Hematopoietic multipotent progenitor cell treated with erythropoietin and hydrocortisone succinate and interleukin-3 and kit ligand, for 8 days (in vitro differentiated cells): ENCODE measurements at places on chromosomes 1 and 21.

GRCh38 chr1:36658838-36659237 lies 176.1 kb upstream of the CSF3R start:
- no peak for DNase-seq

- no peak for DNase-seq
Measured at GRCh38 chr1:156400191-156400935, 31.4 kb downstream of the RHBG start.

- no peak for DNase-seq
Measured at GRCh38 chr1:205926213-205926612, 17.0 kb downstream of the SLC26A9 start.

DNA sequence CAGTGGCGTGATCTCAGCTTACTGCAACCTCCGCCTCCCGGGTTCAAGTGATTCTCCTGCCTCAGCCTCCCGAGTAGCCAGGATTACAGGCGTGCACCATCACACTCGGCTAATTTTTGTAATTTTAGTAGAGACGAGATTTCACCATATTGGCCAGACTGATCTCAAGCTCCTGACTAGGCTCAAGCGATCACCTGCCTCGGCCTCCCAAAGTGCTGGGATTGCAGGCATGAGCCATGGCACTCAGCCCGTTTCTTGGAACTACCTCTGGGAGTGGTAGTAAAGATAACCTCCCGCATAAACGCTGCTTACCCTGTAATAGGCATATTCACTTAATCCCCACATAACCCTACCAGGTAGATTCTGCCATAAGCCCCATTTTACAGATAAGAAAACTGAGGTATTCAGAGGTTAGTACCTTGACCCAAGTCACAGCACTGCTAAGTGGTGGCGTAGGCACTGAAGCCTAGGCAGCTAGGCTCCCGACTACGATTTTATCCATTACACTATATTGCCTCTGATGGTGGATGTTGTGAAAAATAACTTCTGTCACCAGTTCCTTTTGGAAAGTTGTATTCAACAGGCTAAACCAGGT lies 143.8 kb downstream of the SDCCAG8 start:
- no peak for DNase-seq

DNA sequence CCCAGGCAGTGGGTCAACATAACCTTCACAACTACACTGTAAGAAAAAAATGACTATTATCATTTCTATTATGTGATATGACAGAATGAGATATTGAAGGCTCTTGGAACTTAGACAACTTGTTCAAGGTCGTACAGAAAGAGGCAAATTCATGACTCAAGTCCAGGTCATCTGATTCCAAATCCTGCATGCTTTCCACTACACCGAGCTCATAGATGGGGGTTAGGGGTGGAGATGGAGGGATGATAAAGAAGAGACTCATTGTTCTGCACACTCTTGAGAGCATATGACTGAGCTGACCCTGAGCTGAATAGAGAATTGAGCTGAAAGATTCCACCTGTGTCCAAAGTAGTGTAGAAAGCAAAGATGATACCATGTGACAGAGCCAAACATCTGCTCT lies 2.8 kb downstream of the FCRL6 start:
- no peak for DNase-seq

- DNase-seq = no peak
Measured at GRCh38 chr1:234897390-234897749, 231.3 kb downstream of the TOMM20 start.

DNA sequence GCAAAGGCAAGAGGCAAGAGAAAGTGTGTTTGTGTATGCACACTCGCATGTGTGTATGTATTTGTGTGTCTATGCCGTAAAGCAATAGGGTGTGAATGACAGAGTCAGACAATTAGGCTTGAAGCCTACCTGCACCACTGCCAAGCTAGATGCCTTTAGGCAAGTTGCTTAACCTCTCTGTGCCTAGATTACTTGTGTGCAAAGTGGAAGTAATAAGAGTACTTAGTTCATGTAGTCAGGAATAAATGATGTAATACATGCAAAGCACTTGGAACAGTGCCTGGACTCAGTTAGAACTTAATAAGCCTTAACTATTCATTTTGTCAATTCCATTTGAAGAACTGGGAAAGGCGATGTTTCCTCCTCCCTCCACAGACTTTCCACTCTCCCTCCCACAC lies 31.7 kb downstream of the LAMB3 start:
- DNase-seq = no peak

- no peak for DNase-seq
Measured at GRCh38 chr1:240217403-240217802, 125.7 kb downstream of the FMN2 start.

- no peak for DNase-seq
Measured at GRCh38 chr1:212990276-212990675, 25.4 kb downstream of the ANGEL2 start.

DNA sequence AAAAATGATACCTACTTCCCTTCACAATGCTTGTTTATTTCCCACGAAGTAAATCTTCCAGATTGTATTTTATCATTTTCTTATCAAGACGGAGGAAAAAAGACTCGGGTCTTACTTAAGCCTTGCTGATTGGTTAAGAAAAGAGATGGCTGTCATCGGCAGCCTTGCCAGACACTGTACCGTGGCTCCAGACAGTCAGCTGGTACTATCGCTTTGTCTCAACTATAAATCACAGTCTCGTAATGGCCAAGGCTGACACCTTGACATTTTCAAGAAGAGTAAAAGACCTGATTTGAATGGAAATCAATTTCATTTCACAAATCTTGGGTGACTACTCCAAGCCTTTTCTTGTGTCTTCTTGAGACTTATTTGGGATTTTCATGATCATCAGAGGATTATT lies 868.0 kb downstream of the USP25 start:
- DNase-seq = no peak

DNA sequence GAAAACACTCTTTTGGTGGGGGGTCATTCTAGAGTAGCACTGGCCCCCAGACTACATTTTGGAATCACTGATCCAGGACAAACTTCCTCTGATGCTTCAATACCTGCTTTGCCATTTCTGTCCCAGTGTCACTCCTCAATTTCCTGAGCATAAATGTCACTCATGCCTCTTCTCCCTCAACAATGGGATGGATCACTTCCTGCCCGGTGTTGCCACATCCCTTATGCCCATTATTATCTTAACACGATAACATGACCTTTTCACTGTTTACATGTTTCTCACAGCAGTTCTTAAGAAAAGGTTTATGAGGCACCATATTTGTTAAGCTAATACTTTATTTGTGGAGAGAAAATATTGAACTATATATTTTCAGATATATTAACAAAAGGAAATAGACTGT lies 3.9 kb upstream of the ITLN1 start:
- no peak for DNase-seq

GRCh38 chr21:25188677-25189079 lies 418.6 kb downstream of the MRPL39 start:
- no peak for DNase-seq

DNA sequence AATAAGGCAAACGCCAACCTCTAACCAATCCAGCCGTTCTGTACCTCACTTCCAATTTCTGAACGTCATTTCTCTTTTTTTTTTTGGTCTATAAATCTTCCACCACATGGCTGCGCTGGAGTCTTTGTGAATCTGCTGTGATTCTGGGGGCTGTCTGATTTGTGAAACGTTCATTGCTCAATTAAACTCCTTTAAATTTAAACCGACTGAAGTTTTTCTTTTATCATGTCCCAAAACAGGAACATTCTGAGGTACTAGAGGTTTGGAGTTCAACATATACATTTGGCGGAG lies 65.5 kb upstream of the BACH1 start:
- peak; percentile 42 for DNase-seq

DNA sequence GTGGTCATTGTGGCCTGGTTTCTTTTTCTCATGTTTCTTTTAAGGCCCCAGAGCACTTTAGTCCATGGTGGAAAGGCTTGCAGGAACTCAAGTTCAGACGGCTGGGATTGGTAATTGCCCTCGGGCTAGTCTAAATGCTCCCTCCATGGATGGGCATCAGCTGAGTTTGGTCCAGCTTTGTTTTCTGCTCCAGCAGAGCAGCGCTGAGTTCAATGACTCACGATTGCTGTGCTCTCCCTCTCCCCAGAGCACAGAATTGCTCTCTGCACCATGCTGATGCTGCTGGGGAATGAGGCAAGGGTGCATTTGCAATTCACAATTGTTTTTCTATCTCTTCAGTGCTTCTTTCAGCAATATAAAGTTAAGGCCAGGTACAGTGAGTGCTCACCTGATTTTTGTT lies 1.8 kb upstream of the OR2T6 start:
- DNase-seq = no peak

DNA sequence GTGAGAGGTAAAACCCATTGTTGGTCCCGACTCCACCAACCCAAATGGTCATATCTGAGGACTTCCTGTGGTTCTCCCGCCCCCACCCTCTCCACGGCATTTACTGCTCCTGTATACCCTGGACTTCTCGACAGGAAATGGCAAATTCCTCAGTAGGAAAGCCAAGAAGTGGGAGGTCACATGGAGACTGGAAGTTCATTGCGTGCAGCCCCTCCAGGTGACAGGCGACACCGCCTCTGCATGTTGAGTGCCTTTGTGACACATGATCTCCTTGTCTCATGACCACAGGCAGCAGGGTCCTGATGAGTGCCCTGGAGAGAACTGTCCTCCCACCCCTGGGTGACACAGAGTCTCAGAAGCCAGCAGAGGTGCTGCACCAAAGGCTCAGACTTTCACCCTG lies 24.2 kb downstream of the ERG start:
- DNase-seq = no peak

DNA sequence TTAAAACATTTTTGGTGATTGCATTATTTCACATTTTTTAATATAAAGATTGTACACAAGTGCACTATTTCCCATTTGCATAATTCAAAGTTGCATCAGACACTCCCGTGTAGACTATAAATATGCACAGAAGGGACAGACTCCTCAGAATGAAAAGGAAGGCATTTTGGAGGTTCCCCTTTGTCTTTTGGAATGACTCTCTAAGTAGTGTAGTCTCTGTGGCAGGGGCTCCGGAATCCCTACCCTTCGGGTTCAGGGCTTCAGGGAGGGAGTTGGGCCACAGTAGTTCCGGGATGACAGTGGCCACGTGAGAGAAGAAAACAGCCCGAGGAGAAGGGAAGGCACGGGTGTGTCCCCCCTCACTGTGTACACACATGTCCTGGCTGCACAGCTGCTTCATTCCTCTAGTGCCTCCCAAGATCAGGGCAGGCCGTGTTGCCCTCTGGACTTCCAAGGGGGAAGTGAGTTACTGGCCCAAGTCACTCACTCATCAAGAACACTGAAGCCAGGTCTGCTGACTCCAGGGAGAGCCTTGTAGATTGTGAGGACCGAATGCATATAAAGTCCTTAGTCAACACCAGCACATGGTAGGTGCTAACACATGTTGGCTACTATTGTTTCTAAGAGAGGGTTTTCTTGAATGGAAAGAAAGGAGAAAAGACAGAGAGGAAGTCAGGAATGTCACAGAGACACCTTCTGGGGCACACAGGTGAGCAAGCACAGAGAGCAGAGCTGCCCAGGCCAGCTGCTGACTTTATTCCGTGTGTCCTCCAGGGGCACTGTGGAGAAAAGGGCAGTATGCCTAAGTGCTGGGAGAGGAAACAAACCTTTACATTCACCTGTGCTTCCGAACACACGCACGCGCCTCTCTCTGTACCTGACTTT lies 39.8 kb downstream of the LHX4 start:
- no peak for DNase-seq

DNA sequence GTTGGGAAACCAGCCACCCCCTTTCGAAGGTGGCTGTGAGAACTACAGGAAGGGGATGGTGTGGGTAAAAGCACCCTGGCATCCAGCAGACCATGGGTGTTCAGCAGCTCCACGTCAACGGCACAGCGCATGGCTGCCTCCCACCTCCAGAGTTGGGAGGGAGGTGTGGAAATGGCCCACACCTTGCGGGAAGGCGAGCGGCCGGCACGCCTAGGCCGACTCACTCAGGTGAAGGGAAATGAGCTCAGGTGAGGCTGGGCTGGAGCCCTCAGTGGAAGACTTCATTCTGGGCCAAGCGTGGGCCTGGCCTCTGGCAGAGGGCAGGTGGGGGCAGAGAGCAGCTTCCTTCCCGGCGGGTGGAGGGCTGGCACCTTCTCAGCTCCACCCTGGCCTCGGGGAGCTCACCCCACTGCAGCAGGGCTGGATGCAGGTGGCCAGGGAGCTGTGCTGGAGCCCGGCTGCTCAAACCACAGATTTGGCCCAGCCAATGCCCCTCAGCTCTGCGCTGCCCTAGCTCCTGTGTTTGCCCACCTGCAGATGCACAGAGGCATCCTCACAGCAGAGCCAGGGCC lies 24.8 kb upstream of the ALDH4A1 start:
- DNase-seq = no peak

GRCh38 chr21:38989745-38990423 lies 184.2 kb downstream of the ETS2 start:
- peak; percentile 78 for DNase-seq

- peak; percentile 73 for DNase-seq
Measured at GRCh38 chr1:28510273-28510969, 4.6 kb downstream of the RCC1 start.

DNA sequence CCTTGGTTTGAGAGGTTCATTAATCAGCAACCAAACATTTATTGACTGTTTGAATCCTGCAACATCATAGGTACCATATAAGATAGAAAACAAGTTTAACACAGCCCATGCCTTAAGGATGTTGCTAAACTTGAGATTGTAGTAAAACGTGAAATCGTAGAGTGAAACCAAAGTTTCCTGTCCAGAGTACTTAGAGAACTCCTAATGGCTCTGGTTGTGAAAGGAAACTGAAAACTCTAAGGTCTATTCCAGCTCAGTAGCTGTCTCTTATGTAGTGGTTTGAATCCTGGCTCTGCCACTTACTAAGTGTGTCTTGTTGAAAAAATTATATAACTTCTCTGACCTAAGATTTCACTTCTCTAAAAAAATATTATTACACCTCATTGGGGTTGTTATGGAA lies 310.9 kb downstream of the NTNG1 start:
- no peak for DNase-seq

DNA sequence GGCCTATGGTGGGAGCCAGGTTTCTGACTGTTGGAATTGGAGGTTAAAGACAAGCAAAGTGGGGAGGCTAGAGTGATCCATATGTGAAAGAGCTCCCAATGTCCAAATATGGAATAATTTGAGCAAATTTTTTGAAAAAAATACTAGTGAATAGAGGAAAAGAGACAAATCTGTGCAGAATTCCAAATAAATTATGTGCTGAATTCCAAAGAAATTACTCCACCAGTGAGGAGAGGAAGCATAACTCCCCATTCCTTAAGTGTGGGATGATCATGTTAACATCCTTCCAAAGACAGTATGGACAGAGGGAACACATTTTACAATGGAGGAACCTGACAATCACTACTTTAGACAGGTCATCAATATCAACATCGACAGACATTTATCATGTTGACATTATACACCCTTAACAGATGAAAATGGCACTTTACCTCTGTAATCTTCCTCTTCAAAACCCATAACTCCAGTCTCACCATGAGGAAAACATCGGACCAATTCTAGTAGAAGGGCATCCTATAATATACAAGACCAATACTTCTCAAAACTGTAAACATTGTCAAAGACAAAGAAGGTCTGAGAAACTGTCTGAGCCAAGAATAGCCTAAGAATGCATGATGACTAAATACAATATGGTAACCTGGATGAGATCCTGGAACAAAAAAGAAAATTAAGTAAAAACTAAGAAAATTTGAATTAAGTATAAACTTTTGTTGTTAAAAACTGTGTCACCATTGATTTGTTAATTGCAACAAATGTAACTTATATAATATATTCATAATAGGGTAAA lies 71.5 kb upstream of the RGS4 start:
- DNase-seq = no peak

- no peak for DNase-seq
Measured at GRCh38 chr1:234619794-234620247, 9.8 kb upstream of the IRF2BP2 start.
